ENCODE measurements at places on chromosomes 12 and 14.

DNA sequence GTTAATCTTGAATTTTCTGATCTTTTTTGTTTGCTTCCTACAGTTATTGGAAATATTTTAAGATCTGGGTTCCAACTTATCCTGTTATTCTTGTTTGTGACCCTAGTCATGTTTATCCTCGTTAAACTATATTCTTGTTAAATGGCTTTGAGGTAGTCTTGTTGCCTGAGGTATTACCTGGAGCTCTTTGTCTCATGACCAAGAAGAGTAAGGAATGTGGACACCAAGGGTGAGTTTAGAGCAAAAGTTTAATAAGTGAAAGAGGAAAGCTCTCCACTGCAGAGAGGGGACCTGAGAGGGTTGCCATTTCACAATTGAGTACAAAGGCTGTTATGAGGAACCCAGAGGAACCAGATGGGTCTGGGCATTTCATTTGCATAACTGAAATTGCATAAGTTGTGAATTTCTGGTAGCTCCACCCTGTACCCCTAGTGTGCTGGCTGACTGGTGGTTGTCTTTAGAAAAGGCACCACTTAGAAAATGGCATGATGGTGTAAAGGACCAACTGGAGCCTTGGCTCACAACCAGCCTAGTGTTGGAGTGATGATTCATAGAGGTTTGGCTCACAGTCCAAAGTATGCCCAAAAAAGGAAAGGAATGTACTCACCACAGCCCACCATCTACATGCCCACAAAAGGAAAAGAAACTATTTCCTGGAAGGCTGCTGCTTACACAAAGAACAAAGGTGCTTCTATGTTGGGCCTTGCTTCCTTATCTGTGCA lies 36.7 kb upstream of the RESF1 start:
- DNase-seq, result no peak

DNA sequence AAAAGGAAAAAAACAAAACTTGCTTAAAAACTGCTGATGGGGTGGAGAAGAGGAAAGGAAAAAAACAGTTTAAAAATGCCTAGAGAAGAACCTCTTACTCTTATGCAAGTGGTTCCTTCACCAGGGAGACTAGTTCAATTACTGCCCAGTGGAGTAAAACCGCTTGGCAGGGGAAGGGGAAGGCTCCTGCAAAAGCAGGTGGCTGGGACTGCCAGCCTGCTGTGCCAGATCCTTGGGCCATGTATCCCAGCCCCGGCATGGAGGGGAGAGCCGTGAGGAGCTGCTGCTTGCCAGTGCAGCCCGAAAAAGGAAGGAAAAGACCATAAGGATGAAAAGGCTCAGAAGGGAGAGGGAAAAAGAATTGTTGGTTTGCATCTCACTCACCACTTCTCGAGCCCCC lies 123.0 kb downstream of the FSCB start:
- no peak for DNase-seq

GRCh38 chr12:26246483-26247164 lies 51.3 kb downstream of the SSPN start:
- no peak for DNase-seq

GRCh38 chr12:15118955-15119354 lies 102.3 kb downstream of the RERG start:
- DNase-seq, result no peak

DNA sequence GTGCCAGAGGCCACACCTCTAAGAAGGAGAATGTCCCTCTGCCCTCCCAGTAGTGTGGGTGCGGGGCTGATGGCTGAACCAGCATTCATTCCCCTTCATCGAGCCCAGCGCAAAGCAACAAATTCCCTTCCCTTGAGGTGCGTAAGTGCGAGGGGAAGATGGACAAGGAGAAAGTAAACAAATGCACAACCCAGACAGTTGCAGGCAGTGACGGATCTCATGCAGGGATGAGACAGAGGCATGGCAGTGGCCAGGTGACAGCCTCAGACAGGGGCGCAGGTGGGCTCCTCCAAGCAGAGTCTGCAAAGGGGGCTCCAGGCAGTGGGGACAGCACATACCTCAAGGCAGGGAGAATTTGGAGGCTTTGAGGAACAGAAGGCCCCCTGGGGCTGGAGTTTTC lies 2.3 kb upstream of the MYL2 start:
- no peak for DNase-seq

DNA sequence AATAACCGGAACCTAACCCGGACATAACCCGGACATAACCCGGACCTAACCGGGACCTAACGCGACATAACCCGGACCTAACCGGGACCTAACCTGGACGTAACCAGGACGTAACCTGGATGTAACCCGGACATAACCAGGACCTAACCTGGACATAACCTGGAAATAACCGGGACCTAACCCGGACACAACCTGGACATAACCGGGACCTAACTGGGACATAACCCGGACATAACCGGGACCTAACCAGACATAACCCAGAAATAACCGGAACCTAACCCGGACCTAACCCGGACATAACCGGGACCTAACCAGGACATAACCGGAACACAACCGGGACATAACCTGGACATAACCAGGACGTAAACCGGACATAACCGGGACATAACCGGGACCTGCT lies 6.7 kb upstream of the FBRSL1 start:
- DNase-seq, result no peak

DNA sequence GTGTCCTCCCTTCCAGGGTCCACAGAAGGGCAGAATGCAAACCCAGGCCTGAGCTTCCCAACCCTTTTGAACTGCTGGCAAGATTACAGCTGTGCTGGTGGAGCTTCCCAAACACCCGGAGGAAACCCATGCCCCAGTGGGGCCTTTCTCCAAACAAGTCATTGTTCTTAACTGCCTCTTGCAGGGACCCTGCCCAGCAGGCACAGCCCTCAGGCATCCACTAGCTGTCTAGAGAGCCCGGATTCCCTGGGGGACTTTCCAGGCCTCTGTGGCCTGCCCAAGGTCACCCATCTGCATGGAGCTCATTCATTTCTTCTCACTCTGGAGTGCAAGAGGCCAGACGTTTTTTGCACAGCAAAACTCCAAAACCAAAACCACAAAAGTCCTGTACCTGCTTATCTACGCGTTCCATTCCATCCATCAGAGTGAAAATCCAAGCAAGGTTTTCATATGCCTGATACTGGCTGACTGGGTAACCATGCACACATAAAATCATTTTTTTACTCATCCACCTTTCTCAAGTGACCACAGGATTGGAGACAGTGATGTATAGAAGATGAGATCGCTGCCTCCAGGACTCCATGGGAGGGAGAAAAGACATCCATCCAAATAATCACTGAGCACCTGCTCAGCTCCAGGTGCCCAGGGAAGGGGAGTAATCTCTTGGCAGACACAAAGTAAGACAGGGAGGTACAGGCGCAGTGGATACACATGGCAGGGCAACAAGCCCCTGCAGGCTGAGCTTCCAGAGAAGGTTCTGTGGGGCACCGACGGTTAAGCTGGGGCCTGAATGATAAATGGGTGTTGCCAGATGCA lies 17.2 kb upstream of the BDKRB2 start:
- no peak for DNase-seq

DNA sequence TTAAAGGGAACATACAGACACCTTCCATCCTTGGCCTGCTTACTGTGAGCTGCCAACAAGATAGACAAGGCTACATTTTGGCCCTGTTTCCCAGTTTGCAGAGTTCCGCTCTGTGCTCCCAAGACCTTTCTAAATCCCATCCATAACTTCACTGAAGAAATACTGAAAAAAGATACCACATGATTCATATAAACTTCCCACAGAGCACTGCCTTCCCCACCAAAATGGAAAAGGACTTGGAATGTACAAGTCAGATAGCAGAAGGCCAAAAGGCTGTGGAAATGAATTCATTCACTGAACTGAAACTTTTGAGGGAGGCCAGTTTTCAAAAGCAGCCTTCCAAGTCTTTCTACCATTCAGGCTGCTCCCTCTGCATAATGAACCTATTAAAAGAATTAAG lies 29.6 kb downstream of the PDZRN4 start:
- DNase-seq, result no peak

GRCh38 chr12:1592444-1593173 lies 1.8 kb downstream of the FBXL14 start:
- DNase-seq, result peak; percentile 43

DNA sequence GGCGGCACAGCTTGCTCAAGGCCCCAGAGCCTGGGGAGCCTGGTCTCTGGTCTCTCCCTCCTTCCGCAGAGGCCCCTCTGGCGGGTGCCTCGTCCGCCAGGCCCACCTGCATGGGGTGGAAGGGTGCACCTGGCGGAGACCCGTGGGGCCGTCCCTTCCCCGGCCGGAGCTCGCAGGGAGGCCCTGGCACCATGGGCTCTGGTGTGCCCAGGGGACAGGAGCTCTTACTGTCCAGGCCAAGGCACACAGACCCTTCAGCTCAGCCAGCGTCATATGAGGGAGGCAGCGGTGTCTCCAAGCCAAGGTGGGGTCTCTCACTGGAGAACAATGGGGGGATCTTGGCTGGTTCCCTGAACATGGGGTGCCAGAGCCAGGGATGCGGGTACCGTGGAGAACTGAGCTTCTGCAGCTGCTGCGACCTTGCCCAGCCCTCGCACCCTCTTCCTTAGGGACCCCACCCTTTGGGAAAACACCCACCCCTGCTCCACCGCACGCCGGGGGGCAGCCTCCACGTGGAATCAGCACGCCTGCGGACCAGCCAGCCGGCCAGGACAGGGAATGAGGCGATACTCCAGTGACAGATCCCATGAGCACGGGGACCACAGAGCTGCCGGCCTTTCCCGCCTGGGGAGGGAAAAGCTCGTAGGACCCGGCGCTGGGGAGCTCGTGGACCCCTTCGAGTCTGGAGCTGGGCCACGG lies 25.7 kb upstream of the GALNT9 start:
- no peak for DNase-seq

- no peak for DNase-seq
Observed at GRCh38 chr14:58133739-58134138, 18.3 kb downstream of the ARMH4 start.

GRCh38 chr12:1670358-1671268 lies 20.3 kb upstream of the ADIPOR2 start:
- DNase-seq, result no peak

DNA sequence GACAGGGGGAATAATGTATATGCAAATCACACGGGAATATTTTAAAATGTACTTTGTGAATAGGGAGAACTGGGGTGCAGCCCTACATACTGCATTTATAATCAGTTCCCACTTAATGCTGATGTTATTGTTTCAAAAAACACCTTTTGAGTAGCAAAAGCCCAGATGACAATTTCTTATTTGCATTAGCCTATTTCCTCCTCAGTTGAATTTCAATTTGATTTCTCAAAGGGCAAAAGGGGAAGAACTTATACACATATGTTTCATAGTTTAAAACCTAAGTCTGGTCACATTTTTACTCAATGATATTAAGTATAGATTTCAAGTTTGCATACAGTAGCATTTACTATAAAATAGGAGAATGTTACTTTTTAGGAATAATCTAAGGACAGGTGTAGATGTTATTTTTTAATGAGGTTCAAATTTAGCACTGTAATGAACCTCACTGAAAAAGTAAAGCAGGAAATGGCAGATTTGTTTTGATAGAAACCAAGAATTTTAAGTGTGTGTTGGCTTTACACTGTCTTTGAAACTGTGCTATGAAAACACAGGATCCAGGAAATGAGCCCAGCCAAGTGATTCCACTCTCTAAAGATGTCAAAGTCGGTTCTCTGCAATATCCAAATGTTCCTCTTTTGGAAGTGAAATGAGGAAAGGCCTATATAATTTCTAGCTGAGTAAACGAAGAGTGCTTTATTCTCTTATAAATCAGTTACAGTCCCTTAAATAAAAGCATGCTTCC lies 367.4 kb downstream of the BTG1 start:
- DNase-seq, result no peak

DNA sequence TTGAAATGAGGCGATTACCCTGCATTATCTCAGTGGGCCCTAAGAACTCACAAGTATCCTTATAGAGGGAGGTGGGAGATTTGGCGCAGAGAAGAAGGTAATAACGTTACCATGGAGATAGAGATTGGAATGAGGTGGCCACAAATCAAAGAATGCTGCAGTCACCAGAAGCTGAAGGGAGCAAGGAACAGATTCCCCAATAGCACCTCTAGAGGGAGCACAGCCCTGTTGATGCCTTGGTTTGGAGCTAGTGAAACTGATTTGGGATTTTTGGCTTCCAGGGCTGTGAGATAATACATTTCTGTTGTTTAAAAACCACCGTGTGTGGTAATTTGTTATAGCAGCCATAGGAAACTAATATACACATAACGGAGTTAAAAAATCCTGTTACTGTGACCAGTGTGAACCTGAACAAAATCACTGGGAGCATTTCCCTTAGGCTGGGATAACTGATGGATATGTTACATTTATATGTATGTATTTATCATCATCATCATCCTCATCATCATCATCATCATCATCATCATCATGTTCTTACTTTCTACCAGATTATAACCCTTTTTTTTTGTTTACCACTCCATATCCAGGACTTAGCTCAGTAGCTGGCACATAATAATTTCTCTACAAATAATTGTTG lies 100.3 kb downstream of the LIN7A start:
- peak; percentile 21 for DNase-seq

GRCh38 chr12:53113951-53114350 lies 10.7 kb downstream of the SOAT2 start:
- DNase-seq, result no peak

GRCh38 chr12:75177997-75178396 lies 31.6 kb downstream of the KCNC2 start:
- DNase-seq, result peak; percentile 3

GRCh38 chr14:30915596-30915995 lies 41.2 kb downstream of the COCH start:
- no peak for DNase-seq

GRCh38 chr14:26845151-26845818 lies 247.5 kb upstream of the NOVA1 start:
- no peak for DNase-seq

DNA sequence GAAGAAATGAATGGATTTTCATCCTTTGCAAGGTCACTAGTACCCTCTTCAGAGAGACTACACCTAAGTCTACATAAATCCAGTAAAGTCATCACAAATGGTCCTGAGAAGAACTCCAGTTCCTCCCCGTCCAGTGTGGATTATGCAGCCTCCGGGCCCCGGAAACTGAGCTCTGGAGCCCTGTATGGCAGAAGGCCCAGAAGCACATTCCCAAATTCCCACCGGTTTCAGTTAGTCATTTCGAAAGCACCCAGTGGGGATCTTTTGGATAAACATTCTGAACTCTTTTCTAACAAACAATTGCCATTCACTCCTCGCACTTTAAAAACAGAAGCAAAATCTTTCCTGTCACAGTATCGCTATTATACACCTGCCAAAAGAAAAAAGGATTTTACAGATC lies 40.8 kb downstream of the SPATA7 start:
- DNase-seq, result no peak

DNA sequence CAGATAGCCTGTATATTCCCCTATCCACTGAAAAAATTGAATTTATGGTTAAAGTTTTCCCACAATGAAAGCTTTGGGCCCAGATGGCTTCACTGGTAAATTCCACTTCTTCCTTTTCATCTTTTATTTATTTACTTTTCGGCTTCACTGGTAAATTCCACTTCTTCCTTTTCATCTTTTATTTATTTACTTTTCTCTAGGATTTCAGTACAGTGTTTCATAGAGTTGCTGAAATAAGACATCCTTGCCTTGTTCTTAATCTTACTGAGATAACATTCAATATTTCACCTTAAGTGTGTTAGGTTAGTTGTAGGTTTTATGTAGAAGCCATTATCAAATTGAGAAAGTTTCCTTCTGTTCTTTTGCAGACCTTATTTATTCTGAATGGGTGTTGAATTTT lies 18.9 kb upstream of the KLRG1 start:
- no peak for DNase-seq
